ENCODE measurements at places on chromosomes 7 and 10.
A peak's percentile ranks its signal among the peaks of the same experiment; 100 is the strongest.

- no peak for DNase-seq
Measured at GRCh38 chr7:119903085-119903484, 369.9 kb upstream of the KCND2 start.

GRCh38 chr7:90945104-90945787 lies 319.0 kb upstream of the FZD1 start:
- DNase-seq, result no peak

GRCh38 chr7:17474724-17475344 lies 176.4 kb downstream of the AHR start:
- no peak for DNase-seq

DNA sequence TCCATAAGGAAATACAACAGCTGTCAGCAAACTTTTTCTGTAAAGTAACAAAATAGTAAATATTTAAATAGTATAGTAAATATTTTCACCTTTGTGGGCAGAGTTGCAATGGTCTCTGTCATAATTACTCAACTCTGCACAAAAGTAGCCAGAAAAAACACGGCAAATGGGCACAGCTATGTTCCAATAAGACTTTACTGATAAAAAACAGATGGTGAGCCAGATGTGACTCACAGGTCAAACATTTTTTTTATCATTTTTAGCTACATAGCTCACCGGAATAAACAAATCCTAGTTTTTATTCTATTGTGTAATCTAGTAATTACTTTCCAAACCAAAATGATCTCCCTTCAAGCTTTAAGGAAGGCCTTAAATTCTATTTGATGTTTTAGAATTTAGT lies 55.3 kb downstream of the NCAPG2 start:
- no peak for DNase-seq

GRCh38 chr7:32905175-32905662 lies 13.7 kb upstream of the KBTBD2 start:
- peak; percentile 77 for DNase-seq

DNA sequence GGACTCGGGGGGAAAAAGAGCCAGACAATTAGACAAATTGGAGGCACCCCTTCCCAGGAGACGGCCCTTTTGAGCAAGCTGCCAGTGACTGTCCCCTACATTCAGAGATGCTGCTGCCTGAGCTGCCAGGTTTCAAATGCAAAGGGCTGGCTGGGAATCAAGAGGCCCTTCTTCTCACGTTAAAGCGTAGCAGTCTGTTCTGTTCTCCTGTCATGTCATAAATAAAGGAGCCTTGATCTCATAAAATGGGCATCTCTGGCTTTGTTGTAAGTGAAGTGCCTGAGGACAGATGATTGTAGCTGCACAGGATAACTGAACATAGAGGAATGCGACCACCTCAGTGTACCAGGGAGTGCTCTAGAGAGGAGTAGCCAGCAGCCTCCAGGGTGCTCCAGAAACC lies 917.9 kb downstream of the GRID1 start:
- no peak for DNase-seq

DNA sequence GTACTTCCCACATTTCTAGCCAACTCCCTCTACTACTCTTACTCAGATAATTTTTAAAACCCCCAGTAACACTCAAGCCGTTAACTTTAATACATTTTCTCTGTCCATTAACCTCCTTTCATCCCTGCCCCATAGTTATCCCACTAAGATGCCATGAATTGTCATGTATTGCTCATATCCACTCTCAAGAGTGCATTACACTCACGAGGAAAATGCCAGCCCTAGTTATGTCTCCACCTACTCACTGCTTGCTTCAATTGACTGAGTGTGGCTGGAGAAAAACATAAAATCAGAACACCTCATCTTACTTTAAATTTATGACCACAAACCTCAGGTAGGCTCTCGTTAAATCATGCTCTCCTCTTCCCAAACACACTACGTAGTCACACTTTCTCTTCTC lies 324.1 kb upstream of the NPSR1 start:
- DNase-seq, result no peak

GRCh38 chr7:155878250-155878649 lies 66.0 kb upstream of the SHH start:
- DNase-seq, result no peak

DNA sequence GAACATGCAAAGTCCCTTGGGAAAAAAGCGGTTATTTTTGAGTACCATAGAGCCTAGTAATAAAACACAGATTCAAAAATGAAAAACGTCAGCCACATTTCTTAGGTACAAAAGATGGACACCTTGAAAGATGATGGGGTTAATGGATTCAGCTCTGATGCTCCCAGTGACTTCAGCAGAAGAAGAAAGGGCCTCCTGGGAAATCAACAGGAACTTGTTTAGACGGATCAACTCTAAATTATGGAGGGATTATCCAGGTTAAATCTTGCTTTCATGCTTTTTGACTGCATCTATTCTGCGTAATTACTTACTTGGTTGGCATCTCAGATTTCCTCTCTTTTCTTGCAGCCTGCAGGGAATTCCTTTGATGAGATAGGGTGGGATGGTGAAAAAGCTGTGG lies 82.5 kb downstream of the TMEM178B start:
- no peak for DNase-seq

GRCh38 chr7:13742811-13743210 lies 246.7 kb downstream of the ETV1 start:
- no peak for DNase-seq

DNA sequence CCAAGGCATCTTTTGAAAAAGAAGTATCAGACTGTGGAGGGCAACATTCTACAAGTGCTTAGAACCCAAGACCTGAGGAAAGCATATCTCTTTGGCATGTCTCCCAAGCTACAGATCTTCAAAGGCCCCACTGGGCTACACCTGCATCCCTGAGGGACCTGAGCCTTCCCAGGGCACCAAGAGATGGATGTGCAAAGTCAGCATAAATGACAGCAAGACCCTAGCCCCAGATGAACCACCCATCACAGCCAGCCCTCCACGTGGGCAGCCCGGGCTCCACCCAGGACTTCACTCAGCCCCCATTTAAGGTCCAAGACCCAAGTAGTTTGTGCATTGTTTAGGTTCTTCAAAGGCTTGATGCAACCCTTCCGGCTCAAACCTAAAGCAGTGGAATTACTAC lies 123.5 kb downstream of the SFMBT2 start:
- DNase-seq, result no peak

- no peak for DNase-seq
Measured at GRCh38 chr7:121271098-121271497, 57.7 kb upstream of the WNT16 start.

GRCh38 chr7:36272567-36273269 lies 116.9 kb upstream of the ANLN start:
- DNase-seq, result no peak

DNA sequence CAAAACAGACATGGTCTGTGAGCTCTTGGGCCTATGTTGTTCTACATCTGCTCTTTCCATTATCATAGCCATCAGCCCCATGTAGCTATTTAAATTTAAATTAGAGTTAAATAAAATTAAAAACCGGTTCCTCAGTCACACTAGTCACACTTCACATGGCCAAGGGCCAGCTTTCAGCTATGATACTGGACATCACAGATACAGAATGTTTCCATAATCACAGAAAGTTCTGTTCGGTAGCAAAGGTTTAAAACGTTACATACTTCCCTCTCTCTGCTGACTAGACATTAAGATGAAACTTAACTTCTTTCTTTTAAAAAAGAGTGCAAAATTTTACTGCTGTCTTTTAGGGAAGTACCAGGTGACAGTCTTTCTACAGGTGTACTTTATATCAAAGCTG lies 43.0 kb downstream of the SRPK2 start:
- no peak for DNase-seq

Data from stimulated activated CD8-positive, alpha-beta memory T cell treated with anti-CD3 and anti-CD28 coated beads, Interleukin-15, amount 100 ng/mL, for 4 hours (primary cell).